ENCODE measurements at places on chromosomes 3 and 15. TPM values are rescaled to one million over a fixed set of nuclear protein-coding genes. Genes with fewer than 3 reads are reported as not detected.

Gene LCTL
- 4.8 TPM for total RNA-seq

Gene AGTR1
- total RNA-seq, result 5.7 TPM

Gene MCTP2
- 25.3 TPM for total RNA-seq

Gene CACNA2D3
- total RNA-seq, result not detected

Gene WDR93
- under 0.01 TPM for total RNA-seq

Gene TMIE
- total RNA-seq, result not detected

Gene CTXN2
- total RNA-seq, result not detected

Gene TRH
- not detected for total RNA-seq

Gene ALDH1A3
- 604 TPM for total RNA-seq

Gene GHSR
- total RNA-seq, result not detected

Gene FEZF2
- total RNA-seq, result not detected

Gene FRMD4B
- total RNA-seq, result under 0.01 TPM

Gene SECISBP2L
- total RNA-seq, result 29.8 TPM

Gene IL16
- total RNA-seq, result under 0.01 TPM

Gene MME
- total RNA-seq, result 670 TPM

Data from smooth muscle cell of the umbilical artery (primary cell).